ENCODE measurements at places on chromosomes 13 and 19.
A peak's percentile ranks its signal among the peaks of the same experiment; 100 is the strongest.

GRCh38 chr13:39455521-39456175 lies 147.3 kb downstream of the LHFPL6 start:
- no peak for DNase-seq

- DNase-seq = no peak
Measured at GRCh38 chr13:43758834-43759233, 27.9 kb downstream of the ENOX1 start.

DNA sequence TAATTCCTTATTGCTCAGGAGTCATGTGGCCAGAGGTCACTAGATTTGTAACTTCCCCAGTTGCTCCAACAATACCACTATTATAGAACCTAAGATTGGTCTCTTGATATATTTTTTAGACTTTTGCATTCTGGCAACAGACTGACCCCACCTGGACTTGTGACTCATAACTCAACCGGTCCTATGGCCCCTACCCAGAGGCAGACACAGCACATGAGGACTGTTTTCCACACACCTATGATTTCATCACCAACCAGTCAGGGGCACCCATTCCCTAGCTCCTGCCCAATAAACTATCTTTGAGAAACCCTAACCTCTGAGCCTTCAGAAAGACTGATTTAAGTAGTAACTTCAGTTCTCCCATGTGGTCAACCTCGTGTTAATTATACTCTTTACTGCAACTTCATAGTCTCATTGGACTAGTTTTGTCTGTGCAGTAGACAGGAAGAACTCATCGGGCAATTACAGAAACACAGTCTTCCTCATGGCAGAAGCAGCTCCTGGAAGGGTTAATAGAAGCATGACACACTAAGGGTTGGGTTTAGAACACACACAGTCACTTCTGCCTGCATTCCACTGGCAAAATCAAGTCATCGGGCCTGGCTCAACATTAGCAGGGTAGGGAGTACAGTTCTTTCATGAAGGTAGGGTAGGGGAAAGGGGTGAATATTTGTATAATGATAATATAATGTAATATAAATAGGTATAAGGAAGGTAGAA lies 251.8 kb downstream of the UQCRFS1 start:
- no peak for DNase-seq

- DNase-seq = peak; percentile 24
Measured at GRCh38 chr19:57233207-57233606, 2.4 kb downstream of the AURKC start.

DNA sequence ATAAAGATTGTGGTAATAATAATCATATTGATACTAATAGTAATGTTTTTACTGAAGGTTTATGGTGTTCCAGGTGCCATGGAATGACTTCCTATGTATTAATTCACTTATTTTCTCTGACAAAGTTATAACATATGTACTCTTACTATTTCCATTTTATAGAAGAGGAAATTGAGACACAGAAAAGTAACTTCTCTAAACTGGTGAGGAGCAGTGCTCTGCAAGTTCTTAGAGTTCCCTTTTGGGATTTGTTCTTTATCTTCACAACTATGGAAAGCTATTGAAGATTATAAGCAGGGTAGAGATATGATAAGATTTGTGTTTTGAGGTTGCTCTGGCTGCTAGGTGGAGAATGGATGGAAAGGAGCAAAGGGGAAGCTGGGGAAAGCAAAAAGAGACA lies 83.9 kb upstream of the OLFM4 start:
- DNase-seq = no peak

DNA sequence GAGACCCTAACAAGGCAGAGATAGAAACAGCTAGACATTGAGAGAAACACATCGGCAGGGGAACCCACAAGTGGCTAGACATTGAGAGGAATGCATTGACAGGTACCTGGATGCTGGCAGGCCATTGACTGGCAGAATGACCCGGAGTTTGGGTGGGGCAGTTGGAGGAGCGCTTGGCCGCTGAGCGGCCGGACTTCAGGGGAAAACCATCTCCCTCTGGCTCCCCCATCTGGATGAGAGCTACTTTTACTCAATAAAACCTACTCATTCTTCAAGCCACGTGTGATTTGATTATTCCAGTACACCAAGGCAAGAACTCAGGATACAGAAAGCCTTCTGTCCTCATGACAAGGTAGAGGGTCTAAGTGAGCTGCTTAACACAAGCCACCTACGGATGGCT lies 473.4 kb downstream of the SLITRK5 start:
- DNase-seq = no peak

- DNase-seq = no peak
Measured at GRCh38 chr19:35037716-35038622, 3.6 kb upstream of the HPN start.

DNA sequence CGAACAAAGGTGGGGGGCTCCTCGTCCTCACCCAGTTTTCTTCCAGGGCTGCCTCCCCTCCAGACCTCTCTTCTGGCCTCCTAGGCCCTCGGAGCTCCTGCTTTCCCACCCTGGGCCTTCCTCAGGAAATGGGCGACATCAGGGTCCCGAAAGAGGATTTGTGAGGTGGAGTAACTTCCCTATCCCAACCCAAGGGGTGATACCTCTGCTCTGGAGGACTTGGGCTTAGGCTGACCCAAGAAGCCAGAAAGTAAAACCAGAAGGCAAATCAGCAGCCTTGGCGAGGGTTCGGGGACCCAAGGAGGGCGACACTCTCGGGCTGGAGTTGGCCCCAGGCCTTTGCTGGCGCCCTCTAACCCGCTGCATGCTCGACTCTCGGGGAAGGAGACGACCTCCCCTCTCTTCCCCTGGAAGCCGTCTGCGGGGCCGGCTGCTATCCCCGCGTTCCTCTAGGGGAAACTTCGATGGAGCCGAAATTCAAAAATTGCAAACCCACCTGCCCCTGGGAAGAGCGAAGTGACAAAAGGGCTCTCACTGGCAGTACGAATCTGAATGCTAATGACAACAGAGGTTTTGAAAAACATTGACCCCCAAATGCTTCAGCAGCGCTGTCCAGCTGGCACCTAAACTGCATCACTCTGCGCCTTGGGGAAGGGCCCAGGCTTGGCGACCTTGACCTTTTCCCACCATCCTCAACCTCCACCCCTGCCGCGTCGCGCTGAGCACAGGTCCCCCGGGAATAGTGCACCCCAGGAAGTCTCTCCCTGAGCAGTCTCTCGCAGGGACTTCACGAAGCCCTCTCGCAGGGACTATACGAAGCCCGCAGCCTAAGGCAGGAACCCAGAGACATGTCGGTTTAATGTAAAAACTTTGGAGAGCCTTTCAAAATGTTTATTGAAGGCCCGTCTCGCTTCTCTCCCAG lies 2.4 kb downstream of the PDX1 start:
- no peak for DNase-seq

DNA sequence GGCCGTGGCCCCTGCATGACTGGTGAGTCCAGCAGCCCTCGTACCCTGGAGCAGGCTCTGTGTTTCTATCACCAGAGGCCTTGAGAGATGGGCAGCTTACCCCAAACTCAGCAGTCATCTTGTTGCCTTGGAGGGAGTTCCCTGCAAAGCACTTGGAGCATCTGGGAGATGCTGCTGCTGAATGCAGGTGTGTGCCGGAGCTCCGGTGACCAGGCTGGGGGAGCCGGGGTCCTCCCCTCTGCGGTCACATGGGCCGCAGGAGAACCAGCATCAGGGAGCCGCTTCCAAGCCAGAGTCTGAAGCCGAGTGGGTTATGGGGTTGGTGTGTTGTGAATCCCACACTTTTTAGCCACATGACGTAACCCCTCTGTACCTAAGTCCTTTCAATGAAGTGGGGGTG lies 82.8 kb downstream of the TEX29 start:
- no peak for DNase-seq

- DNase-seq = no peak
Measured at GRCh38 chr13:21673789-21674489, 3.1 kb downstream of the FGF9 start.

GRCh38 chr19:17296273-17296672 lies 7.0 kb downstream of the ABHD8 start:
- DNase-seq = no peak

GRCh38 chr13:110394371-110394841 lies 87.3 kb downstream of the COL4A2 start:
- DNase-seq = no peak

DNA sequence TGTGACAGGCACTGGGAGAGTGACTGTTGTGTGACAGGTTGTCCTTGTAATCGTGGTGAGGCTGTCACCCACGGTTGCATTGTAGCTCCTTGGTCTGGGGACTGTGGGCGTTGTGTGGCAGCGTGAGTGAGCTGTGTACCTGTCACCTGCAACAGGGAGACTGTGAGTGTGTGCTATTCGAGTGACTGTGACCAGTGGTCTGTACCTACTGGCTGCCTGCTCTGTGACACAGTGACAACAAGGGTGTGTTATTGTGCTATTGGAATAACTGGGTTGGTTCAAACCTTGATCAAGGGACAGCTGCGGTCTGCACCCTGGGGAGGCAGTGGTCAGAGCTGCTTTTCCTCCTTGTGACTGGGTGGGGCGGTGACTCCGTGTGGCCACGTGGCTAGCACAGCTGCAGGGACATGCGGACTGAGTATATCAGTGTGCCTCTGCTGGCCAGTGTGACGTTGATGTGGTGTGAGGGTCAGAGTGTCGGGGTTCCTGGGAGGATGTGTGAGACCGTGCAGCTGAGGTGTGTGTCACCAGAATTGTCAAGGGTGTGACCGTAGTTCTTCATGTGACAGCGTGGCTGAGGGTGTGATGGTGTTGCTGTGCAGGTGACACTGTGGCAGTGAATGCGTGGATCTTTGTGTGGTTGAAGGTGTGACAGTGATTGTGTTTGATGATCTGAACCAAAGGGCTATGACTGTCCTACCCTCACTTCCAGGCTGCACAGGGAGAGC lies 10.1 kb upstream of the NFIX start:
- DNase-seq = no peak

GRCh38 chr13:77522444-77522843 lies 13.1 kb upstream of the SCEL start:
- DNase-seq = no peak

- DNase-seq = no peak
Measured at GRCh38 chr19:39194832-39195542, 1.8 kb upstream of the NCCRP1 start.

- no peak for DNase-seq
Measured at GRCh38 chr13:30908416-30908980, 2.4 kb downstream of the MEDAG start.

DNA sequence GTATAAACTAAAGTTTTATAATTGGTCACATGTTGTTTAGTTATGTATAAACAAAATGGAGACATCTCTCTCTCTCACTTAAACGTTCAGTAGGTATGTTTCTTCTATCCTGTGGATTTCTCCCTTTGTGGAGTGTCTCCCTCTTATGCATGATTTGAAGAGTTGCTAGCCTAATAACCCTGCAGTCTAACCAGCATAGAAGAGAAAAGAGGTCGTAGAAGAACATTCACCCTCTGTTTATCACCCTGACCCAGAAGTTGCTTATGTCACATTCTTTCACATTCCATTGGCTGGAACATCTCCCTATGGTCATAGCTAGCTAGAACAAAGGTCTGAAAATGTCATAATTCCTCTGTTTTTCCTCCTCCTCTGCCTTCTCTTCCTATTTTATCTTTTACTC lies 176.8 kb upstream of the PCDH20 start:
- DNase-seq = no peak

DNA sequence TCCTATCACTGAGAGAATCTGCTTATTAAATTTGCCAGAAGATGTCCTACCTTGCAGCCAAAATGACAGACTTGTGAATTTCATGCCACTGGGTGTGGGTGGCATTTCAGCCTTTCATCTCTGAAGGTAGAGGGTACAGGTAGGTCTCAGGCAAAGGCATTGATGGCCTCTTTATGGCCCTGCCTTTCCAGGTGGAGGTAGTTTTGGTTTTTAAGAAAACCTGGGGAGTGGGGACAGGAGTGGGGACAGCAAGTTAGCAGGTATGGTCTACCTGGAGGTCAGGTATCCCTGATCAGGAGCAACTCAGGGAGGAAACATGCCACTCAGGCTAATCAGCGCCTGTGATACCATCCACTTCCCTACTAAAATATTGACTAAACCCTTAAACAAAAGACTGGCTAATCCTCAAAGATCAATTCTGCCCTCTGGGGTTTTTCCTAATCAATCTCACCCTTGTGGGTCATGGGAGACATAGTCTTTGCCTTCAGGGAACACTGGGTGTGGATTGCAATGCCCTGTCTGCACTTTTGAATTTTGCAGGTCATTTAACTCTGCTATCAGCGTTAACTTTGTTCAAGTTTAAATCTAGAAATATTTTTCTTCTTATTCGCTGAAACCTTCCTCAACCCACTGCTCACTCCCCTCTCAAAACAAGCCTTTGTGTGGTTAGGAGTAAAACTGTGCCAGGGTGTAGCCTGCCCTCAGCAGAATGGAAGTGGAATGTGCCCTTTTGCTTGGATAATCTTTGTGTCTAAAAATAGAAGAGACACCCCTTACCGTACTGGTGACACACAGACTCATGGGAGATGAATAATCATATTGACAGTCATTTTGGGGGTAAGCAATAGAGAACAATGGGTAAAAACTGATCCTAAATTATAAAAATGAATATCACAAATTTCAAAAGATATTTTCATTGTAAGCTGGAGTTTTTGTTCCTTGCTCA lies 233.7 kb downstream of the COG6 start:
- DNase-seq = no peak

DNA sequence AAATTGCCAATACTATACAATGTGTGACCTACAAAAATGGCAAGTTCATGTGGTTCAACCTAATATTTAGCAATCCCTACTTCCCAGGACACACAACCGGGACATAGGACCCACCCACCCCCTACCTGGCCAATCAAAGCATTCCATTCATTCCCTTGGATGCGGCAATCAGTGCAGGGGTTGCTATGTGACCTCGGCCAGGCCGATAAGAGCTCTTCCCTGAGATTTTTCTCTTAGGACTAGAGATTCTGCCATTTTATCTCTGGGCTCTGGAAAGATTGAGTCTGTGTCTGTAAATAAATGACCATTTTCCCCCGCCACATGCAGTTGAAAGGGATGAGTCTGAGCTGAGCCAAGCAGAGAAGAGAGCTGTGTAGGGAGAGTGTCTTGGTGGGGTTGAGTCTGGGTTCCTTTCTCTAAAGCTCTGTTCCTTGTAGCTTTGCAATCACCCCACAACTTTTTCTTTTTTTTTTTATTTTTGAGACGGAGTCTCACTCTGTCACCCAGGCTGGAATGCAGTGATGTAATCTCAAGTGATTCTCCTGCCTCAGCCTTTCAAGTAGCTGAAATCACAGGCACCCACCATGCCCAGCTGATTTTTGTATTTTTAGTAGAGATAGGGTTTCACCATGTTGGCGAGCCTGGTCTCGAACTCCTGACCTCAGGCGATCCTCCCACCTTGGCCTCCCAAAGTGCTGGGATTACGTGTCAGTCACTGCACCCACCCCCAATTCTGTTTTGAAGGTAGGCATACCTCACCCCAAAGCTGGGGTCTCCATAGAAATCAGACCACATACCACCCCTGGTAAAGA lies 7.4 kb downstream of the IFNL1 start:
- DNase-seq = no peak

DNA sequence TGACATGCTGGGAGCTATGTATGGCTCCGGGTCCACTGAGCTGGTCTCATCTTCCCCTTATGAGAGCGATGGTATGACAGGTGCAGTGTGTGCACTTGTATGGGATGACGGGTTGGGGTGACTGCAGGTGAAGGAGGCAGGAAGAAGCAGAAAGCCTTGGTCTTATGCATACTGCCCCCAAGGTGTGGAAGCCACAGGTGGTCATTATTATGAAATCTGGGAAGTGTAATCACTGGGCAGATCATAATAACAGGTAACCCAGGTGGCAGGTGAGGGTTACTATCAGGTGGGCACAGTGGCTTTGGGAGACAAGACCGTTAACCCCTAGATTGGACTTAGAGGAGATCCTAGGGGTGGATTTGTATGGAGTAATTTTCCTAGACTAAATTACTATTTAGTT lies 118.0 kb downstream of the RFC3 start:
- no peak for DNase-seq

- DNase-seq = no peak
Measured at GRCh38 chr13:42361701-42362100, 89.7 kb downstream of the AKAP11 start.

- DNase-seq = no peak
Measured at GRCh38 chr19:41888926-41889325, 5.9 kb downstream of the ARHGEF1 start.
